SW480 (cell line): ENCODE measurements at places on chromosomes 7 and 10.

GRCh38 chr10:112184052-112184371, 447 bp upstream of the GPAM start:
- no peak for DNase-seq

DNA sequence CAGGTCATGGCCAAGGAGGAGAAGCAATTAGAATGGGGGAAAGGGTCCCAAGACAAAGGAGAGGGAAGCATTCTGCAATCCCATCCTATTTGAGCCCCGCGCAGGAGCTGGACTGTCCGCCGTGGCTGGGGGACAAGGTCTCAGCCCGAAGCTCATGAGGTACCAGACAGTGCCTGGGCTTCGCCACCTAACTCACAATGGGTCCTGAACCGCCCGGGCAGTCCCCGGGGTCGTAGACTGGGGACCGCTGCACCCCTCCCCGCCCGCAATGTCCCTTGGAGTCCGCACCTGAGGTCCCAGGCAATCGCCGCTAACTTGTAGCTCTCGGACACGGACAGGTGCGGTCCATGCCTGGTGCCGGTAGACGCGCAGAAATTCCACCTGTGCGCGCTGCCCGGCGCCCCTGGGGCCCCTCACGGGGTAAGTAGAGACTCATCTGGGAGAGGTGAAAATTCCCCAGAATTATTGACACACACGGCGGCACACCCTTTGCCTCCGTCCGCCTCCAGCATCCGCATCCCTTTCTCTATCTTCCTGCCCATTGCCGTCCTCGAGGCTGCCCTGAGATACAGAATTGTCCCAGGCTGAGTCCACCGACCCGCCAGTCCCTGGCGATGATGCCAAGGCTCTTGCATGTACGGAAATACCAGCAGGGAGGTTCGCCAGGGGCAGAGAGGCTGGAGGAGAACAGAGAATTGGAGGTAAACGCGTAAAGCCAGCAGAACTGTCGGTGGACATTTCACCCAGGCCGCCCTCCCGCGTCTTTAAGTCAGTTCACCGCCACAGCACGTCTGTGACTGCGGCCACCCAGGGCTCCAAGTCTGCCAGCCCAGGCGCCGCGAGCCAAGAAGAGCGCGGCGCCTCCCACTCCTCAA, 1.8 kb downstream of the CHRM2 start:
- DNase-seq: no peak

DNA sequence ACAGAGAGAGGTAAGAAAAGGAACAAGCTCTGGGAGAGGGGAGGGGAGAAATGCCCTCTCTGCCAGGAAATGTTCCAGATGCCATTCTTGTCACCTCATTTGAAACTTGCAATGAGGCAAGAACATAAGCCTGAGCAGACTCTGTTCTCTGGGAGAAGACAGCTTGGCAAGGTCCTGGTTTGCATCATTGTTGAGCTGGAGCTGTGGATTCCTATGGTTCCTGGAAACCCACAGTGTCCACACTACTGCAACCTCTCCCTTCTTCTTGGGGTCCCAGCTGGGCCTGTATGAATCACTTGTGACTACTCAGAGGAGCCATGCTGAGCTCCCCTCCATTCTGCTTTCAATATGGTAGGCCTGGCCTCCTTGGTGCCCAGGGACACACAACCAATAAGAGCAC, 60.8 kb upstream of the HECTD2 start:
- DNase-seq: no peak

DNA sequence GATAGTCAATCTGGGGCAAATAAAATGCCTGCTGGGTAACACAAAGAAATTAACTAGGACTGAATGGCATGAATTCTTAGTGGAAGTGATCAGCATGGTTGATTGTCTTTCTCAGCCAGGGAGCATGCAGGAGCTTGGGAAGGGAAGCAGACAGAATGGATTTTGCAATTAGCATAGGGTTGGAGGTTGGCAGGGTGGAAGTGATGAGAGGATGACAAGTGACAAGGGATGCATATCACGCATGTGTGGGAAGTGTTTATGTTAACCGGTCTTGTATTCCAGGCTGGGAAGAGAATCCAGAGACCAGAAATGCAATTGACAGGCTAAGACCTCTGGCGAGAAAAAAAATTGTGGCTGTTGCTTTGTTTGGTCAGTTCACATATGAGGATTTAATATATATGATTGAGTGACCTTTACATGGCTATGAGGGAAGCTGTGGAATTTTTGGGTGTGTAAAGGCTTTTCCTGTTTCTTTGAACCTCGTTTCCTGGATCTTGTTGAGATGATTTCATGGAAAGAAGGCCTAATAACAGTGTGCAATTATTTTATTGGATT, 8.3 kb downstream of the MDFIC start:
- DNase-seq: no peak

DNA sequence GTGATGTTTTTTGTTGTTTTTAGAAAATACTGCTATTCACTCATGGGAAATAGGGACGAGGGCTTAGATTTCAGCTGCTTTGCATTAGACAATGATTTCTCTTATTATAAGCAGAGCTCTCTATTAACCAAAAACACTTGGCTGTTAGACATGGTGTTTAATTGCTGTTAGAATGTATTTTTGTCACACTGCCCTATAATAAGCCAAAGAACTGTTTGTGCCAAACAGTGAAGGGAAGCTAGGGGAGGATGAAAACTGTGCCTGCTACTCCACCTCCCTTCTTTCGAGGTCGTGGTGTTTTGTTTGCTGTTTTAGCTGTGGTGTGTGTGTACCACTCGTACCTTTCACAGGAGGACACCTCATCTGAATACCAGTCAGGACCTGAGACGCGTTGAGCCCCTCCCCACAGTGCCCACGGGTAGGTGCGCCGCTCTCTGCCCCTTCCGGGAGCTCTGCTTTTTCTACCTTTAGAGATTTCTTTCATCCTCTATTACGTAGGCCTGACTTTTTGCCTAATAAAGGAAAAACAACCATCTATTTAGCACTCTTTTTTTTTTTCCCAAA, 57.9 kb downstream of the CUX1 start:
- no peak for DNase-seq

DNA sequence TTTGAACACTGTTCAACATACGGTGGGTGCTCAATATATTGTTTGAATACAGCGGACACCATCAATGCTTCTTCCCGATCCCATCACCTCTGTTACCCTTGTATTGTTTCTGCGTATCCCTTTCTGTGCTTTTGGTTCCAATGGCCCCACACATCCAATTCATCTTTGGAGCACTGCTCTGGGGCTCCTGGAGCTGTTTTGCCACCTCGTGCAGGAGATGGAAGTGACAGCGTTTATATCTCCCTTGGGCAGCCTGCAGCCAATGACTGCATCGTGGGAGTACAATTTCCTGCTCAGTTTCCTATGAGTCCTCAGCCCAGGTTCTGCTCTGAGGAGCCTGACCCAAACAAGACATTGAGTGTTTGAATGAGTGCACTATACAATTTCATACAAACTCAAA, 50.2 kb upstream of the PIK3CG start:
- no peak for DNase-seq

DNA sequence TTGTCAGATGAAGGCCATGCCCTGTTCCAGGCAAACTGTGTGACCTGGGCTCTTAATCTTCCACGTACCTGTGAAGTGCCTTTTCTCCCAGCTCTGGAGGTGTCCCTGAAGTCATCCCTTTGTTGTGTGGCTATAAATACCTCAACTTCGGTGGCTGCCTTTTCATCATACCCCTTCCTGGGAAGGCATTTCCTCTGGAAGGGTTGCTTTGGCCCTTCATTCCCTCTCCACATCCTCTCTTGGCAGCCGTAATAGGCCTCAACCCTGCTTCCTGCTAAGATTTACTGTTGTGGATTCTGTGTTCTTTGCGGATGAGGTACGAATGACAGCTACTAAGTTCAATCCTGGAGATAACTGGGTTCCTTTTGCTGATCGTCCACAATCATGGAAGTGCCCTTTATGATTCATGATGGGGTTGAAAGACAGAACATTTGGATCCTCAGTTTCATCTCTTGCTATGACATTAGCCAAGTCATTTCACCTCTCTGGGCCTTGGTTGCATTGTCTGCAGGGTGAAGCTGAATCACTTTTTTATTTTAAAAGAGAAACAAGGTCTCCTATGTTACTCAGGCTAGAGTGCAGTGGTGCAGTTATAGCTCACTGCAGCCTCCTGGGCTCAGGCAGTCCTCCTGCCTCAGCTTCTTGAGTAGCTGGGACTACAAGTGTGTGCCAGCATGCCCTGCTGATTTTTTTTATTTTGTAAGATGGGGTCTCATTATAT, 23.6 kb downstream of the FKBP6 start:
- peak; percentile 73 for DNase-seq

DNA sequence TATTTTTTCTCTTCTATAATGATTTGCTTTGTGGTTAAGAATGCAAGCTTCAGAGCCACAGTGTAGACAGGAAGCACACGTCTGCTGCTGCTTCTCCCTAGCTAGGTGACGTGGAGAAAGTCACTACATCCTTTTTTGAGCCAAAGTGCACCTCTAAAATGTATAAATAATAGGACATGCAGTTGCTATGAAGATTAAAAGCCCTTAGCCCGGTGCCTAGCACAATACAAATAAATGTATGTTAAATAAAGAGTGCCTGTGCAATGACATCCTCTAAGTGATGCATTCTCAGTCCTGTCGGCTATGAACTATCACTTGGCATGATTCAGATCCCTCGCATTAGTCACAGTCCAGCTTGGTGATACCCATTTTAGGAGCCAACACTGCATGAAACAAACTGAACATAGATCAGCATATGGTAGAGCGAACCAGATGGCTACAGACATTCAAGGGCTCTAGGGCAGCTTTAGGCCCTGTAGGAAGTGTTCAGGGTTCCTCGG, 4.8 kb upstream of the TRDMT1 start:
- DNase-seq: no peak
